ENCODE measurements at places on chromosomes 2 and 18. TPM values are rescaled to one million over a fixed set of nuclear protein-coding genes. Genes with fewer than 3 reads are reported as not detected.

The NPHP1 gene
- 9.0 TPM for polyA plus RNA-seq

The DHRS9 gene
- polyA plus RNA-seq, result 0.73 TPM

The WNT10A gene
- 0.01 TPM for polyA plus RNA-seq

The PDK1 gene
- 9.8 TPM for polyA plus RNA-seq

The MC4R gene
- not detected for polyA plus RNA-seq

The CACNB4 gene
- 0.29 TPM for polyA plus RNA-seq

The GPR45 gene
- not detected for polyA plus RNA-seq

The GIGYF2 gene
- 28.6 TPM for polyA plus RNA-seq

The LCT gene
- not detected for polyA plus RNA-seq

The BMP10 gene
- not detected for polyA plus RNA-seq

The FAM210A gene
- polyA plus RNA-seq, result 11.6 TPM

The HOXD8 gene
- polyA plus RNA-seq, result 0.35 TPM

The ABHD3 gene
- 8.6 TPM for polyA plus RNA-seq

The CCDC68 gene
- polyA plus RNA-seq, result 3.9 TPM

The ACKR3 gene
- polyA plus RNA-seq, result 23.2 TPM

The HAAO gene
- polyA plus RNA-seq, result 2.0 TPM

The REG3A gene
- not detected for polyA plus RNA-seq

The GBX2 gene
- 0.16 TPM for polyA plus RNA-seq

The IL1B gene
- polyA plus RNA-seq, result 0.48 TPM

The DES gene
- 18,010 TPM for polyA plus RNA-seq

The FARSB gene
- 22.8 TPM for polyA plus RNA-seq

The GAL3ST2 gene
- not detected for polyA plus RNA-seq

The UPP2 gene
- polyA plus RNA-seq, result not detected

The DSG4 gene
- polyA plus RNA-seq, result not detected

The CNGA3 gene
- not detected for polyA plus RNA-seq

The NAT8 gene
- polyA plus RNA-seq, result not detected

The B3GNT7 gene
- polyA plus RNA-seq, result 1.8 TPM

The LYG2 gene
- not detected for polyA plus RNA-seq

The IAH1 gene
- 103 TPM for polyA plus RNA-seq

The RAMP1 gene
- 1,549 TPM for polyA plus RNA-seq

The EGR4 gene
- polyA plus RNA-seq, result not detected

The RAB27B gene
- polyA plus RNA-seq, result 0.03 TPM

The HS1BP3 gene
- polyA plus RNA-seq, result 24.6 TPM

The IL1F10 gene
- polyA plus RNA-seq, result not detected

The DLX1 gene
- not detected for polyA plus RNA-seq

The FLACC1 gene
- polyA plus RNA-seq, result 0.88 TPM

The TIGD1 gene
- polyA plus RNA-seq, result 6.9 TPM
